Stimulated activated CD4-positive, alpha-beta T cell treated with anti-CD3 and anti-CD28 coated beads, Interleukin-1b, Interleukin-23, amount 100 ng/mL, for 24 hours (primary cell): ENCODE measurements at places on chromosomes 2 and 18.

DNA sequence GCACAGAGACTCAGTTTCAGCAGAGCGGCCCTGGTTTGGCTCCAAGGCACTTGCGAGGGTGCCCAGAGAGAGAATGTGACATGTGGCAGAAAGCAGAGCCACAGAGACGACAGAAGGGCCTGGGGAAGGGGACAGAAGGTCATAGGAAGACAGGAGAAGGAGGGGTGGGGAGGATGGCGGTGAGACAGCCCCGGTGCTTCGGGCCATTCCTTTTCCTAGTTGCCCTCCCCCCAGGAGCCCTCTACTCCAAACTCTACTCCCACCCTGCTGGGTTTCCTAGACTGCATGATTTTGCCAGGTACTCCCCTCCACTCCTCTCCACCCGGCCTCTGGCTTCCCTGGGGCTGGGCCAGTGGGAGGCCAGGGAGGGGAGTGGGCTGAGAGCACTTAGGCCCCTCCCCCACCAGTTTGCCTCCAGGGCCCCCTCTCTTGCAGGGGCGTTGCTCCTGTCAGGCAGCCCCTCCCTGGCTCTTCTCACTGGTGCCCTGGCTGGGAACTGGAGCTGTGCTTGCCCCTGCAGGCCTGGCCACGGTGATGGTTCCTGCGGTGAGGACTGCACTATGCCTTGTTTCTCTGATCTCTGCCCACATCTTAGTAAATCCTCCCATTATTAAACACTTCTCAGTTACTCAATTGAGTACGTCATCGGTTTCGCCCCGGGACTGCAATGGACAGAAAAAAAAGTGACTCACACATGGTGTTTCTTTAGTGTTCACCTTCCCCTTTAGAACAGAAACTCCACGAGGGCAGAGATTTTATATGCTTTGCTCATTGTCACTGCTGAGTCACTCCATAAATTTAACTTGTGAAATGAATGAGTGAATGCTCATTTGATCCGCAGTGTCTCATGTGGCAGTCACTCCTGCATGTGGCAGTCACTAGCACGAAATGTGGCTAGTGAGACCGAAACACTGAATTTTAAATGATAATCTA, 58.7 kb upstream of the SP3 start:
- DNase-seq, result no peak

DNA sequence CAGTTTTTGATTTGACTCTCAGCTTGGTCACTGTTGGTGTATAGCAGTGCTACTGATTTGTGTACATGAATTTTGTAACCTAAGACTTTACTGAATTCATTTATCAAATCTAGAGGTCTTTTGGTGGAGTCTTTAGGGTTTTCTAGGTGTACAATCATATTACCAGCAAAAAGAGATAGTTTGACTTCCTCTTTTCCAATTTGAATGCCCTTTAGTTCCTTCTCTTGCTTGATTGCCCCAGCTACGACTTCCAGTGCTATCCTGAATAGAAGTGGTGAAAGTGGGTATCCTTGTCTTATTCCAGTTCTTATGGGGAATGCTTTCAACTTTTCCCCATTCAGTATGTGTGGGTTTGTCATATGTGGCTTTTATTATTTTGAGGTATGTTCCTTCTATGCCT, 312.9 kb upstream of the REV1 start:
- DNase-seq, result no peak

- no peak for DNase-seq
Measured at GRCh38 chr18:23331091-23331920, 121.8 kb upstream of the RIOK3 start.

DNA sequence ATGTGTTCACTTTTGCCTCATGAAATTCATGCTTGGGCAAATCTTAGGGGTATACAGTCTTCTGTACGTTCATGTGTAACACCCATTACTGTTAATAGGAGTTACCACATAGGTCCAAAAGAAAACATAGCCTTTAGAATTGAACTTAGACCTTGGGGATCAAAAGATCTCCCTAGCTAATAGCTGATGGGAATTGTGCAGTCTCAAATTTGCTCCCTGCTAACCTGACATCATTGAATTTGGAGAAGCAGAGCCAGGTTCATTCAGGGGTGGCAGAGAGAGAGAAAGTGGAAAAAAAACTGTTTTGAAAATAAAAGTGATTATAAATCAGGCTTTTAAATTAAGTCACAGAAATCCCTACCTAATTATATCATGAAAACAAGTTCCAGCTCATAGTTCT, 28.0 kb upstream of the PPP3R1 start:
- no peak for DNase-seq

DNA sequence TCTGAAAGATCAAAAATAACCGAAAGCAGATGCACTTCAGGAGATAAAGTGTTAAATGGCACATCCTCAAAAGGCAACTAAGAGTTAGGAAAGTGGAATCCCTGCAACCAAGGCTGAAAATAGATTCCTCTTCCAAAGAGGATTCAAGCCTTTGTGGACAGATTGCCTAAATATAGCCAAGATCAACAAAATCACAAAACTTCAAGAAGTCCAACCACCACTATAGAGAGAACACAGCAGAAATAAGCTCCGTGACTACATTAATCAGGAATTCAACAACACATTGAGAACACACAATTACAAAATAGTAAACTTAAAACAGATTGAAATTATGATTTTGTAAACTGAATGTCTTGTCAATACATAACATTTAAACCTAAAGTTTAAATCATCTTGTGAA, 165.7 kb downstream of the LNPK start:
- DNase-seq, result no peak

DNA sequence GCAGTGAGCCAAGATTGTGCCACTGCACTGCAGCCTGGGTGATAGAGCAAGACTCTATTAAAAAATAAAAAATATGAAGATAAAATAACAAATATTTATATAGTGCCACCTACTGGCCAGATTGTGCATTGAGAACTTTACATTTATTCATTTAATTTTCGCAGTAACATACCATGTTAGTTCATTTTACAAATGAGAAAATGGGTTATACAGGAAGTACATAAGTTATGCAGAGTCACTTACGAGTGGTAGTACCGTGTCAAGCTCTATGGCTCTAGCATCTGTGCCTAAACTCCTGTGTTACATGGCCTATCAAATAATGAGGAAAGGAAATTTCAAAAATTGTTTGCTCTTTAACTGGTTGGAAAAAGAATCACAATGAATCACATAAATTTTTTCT, 27.9 kb downstream of the RIF1 start:
- DNase-seq, result no peak

- no peak for DNase-seq
Measured at GRCh38 chr18:26436176-26437051, 111.9 kb downstream of the KCTD1 start.

DNA sequence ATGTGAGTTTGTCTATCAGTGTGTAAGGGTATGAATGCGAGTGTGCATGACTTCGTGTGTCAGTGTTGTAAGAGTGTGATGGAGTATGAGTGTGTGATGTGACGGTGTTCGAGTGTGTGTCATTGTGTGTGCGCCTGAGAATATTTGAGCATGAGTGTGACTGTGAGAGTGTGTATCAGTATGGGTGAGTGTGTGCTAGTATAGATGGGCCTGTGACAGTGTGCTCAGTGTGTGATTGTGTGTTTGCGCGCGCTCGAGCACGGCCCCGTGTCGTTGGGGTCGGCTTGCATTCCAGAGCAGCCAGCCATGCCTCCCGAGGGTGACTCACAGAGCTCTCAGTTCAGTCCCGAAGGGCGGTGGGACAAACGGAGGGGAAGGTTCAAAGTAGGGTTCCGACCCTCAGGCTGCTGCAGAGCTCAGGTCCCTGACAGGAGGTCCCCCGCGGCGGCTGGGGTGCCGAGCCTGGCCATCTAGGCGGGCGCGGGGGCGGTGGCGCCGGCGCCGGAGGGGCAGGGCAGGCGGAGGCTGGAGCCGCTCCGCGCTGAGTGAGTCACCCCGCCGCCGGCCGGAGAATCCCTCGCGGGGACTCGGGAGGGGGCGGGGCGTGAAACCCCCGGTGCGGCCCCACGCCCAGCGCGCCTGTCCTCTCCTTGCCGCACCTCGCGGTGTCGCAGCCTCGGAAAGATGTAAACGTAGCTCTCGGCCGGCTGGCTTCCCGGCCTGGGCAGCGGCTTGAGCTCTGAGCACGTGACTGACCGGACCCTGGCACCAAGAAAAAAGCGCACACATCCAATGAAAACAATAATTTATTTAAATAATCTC, 3.8 kb downstream of the DLX2 start:
- no peak for DNase-seq

GRCh38 chr2:106161938-106162820, 31.9 kb downstream of the UXS1 start:
- no peak for DNase-seq
